ENCODE measurements at places on chromosomes 12 and 14.

DNA sequence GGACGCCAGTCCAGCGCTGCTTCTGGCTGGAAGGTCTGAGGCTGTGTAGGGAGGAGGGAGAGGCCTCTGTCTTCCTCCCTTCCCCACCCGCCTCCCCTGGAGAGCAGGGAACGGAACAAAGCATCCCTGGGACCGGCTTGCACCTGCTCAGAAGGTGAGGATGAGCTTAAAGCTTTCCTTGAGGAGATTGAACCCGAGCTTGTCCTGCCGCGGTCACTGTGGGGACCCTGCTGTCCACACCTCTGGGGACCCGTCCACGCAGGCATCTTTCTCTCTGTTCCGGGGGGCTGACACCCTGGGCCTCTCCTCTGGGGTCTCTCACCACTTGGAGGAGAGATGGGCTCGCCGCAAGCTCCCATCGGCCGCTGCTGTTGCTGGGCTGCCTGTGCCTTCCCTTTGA, 33.2 kb upstream of the SFSWAP start:
- DNase-seq = no peak

- DNase-seq = no peak
These were observed 268.7 kb downstream of the ZFP36L1 start for GRCh38 chr14:68523989-68524725.

- no peak for DNase-seq
These were observed 30.0 kb upstream of the DUSP6 start for GRCh38 chr12:89382328-89382727.

DNA sequence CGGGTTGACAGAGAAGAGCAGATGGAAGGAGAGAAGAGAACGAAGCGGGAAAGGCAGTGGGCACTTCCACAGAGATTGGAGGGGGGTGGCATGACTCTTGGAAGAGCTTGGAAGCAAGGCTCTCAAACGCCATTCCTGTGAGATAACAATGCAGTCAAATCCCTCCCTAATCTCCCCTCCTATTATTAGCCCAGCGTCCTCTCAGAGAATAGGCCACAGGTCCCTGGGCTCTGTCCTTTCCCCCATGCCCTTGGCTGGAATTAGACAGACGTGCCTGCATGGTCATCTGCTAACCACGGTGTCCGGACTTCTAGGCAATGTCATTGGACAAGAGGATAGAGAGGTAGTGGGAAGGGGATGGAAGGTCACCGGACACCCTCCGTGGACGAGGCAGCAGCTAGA, 8.0 kb upstream of the MYH7 start:
- no peak for DNase-seq

DNA sequence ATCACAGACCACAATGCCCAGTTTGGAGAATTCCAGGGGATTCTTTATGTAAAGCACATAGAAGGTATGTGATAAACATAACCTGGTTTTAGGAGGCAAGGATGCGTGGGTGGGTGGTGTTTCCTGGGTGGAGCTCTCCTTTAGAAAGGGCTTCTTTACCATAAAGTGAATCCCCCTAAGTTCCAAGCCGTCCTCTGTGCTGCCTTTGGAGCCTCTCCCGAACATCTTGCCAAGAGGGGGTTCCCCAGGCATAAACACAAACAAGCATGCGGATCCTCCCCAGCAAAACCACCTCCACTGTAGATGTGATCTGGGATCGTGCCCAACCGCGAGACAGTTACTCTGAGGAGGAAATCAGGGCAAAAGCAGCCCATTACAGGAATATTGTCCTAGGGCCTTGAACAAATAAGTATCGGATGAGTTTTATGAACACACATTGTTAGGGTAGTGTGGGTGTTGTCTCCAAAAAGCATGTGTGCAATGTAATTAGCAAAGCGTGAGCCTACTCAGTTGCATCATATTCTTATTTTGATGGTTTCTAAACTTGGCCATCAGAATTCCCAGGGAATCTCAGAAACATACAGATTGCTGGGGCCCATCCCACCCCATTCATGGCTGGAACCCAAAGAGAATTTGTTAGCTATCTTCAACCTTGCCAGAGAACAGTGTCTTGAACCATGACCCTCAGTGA, 48.8 kb upstream of the CORO1C start:
- DNase-seq = no peak

- no peak for DNase-seq
These were observed 116.2 kb upstream of the TMEM260 start for GRCh38 chr14:56463271-56463890.

DNA sequence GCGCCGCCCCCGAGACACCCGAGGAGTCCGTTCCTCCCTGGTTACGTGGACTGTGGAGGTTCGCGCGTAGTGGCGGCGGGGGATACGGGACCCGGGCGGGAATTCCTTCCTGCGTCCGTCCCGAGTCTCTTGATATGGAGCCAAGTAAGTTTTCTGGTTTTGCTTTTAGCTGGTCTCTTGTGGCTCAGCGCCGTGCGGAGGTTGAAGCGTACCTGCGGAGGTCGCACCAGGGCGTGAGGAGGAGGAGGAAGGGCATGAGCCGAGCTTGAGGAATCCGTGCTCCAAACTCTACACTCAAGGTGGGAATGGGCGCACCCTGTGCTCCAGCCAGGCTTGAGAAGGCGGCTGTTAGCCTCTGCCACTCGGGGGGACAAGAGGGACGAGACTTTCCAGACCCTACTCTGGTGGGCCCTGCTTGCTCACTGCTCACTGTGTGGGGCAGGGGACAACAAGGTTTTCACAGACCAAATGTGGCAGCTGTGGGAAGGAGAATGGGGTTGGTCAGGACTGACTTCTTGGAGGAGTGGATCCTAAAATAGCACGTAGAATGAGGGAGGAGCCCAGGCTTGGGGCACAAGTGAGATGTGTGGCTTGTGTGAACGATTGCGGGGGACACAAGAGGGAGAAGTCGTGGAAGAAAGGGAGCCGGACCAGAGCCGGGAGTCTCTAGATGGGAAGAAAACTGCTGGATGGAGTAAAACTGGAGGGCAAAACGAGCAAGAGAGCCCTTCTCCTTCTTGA, 577 bp downstream of the ATG101 start:
- no peak for DNase-seq

DNA sequence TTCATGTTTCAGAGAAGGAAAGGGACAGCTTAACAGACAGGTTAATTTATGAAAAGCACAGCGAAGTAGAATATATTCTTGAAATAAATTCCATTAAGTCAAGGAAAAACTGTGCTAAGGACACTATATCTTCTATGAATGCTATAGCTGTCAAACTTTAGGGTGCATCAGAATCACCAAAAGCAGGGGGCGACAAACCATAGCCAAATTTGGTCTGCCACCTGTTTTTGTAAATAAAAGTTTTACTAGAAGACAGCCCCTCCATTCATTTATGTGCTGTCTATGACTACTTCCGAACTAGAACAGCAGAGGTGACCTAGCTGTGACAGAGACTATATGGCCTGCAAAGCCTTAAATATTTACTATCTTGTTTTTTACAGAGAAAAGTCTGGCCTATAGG, 25.9 kb downstream of the PPP4R3A start:
- DNase-seq = no peak

GRCh38 chr12:83010169-83010804, 323.6 kb downstream of the TMTC2 start:
- DNase-seq = no peak

- DNase-seq = no peak
These were observed 262.0 kb upstream of the TMPO start for GRCh38 chr12:98253207-98254037.

DNA sequence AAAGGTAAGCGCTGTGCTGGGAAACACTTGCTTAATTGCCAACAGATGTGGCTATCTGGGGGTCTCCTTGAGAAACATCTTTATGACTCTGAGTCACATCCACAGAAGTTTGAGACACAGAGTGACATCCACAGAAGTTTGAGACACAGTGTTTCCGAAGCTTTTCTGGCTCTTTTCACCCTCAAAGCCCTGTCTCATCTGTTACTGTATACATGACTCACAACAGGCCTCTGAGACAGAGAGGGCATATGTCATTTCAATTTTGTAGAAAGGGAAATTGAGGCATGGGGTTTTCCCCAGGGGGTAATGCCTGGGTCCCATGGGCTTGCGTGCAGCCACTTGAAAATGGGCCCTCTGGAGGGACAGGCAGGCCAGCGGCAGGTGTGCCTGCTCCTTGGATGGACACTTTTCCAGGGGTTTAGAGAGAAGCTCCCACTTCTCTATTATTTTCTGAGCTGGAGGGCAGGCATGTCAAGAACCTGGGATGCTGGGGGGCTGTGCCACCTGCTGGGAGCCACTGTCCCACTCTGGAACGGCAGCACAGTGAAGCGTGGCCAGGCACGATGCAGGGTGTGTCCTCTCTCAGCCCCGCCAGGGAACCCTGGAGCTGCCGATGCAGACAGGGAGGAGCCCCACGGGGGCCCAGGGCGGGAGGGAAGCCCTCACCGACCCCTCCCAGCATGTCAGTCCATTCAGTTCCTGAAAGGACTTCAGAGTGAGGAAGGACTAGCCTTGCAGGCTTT, 111.3 kb upstream of the FKBP4 start:
- DNase-seq = no peak

DNA sequence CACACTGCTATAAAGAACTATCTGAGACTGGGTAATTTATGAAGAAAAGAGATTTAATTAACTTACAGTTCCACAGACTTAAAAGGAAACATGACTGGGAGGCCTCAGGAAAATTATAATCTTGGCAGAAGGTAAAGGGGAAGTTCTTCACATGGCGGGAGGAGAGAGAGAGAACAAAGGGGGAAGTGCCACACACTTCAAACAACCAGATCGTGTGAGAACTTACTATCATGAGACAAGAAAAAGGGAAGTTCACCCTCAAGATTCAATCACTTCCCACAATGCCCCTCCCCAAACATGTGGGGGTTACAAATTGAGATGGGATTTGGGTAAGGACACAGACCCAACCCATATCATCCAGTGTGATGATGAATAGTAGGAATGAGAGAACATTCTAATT, 366.5 kb downstream of the LRFN5 start:
- no peak for DNase-seq

DNA sequence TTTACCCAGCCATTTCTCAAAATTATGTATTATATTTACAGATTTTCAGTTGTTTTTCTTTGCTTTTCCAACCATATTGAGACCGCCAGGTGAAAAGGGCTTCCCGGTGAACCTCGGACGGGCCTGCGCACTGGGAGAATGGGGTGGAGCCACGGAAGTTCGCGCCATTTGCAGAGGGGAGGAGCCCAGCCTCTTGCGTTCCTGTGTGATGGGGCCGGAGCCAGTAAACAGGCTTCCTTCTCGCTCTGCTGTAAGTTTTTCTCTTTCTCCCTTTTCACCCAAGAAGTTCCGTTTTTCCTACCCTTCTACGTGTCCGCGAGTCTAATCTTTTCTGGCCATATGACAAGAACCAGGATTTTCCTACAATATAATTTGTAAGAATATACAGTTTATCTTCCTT, 1108.8 kb upstream of the SEL1L start:
- DNase-seq = no peak

DNA sequence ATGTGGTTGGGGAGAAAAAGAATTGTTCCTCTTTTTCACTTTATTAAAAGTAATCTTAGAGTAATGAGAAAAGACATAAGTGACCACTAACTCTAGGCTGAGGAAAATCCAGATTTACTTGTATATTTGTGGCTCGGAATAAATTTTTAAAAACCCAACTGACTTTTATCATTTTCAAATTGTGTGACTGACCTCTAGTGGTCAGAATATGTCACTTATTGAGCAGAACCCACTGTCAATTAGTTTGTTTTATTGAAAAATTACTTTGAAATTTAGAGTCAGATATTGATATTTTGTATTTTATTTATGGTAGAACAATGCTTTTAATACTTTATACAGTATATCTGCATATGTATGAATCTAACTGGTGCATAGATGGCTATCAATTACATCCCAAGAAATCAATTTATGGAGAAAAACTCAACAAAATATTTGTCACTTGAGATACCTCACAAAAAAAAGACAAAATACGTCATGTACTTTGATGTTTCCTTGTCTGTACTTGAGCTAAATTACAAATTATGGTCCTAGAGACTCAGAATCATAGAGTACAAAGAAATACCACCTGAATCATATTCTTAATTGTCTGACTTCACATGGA, 229.4 kb downstream of the CNTN1 start:
- DNase-seq = no peak

DNA sequence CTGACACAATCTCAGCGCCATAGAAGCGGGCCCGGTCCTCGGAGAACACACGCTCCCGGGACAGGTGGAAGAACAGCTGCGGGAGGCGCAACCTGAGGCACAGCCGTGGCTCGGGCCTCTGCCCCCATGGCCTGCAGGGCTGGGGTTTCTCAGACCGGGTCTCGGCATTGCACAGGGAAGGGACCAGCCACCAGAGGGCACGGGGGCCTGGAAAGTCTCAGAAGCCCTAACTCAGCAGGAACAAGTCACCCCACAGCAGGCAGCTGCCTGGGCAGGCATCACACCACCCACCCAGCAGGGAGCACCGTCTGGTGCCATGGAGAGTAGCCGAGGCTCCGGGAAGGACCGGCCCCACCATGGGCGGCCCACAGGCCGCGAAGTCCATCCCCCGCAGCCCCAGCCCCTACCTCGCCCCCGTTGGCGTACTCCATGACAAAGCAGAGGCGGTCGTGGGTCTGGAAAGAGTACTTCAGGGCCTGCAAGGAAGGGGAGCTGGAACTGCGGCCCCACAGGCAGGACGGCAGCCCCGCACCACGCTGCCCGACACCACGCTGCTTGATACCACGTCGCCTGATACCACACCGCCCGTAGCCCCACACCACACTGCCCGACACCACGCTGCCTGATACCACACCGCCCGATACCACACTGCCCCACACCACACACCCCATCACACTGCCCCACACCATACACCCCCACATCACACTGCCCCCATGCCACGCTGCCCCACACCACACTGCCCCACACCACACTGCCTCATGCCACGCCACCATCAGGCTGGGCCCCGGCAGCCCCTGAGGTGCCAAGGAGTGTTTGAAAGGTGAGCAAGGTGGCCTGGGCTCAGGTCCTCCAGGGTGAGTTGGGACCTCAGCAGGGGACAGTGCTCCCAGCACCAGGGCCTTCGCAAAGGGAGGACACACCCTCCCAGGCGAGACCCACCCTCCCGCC, 20.8 kb downstream of the SIVA1 start:
- no peak for DNase-seq

GRCh38 chr12:22543246-22544037, 900 bp downstream of the C2CD5 start:
- DNase-seq = no peak

- DNase-seq = peak; percentile 6
These were observed 214.9 kb downstream of the CNTN1 start for GRCh38 chr12:40907115-40907527.

- DNase-seq = no peak
These were observed 250.0 kb downstream of the KCNC2 start for GRCh38 chr12:74959657-74960056.

Data from fibroblast of skin of left biceps (primary cell).